Stimulated activated CD8-positive, alpha-beta memory T cell treated with anti-CD3 and anti-CD28 coated beads, Interleukin-15, amount 100 ng/mL, for 1 hour (primary cell): ENCODE measurements at places on chromosomes 6 and 20.

- no peak for DNase-seq
Observed at GRCh38 chr6:81727876-81728517, 24.5 kb downstream of the TENT5A start.

GRCh38 chr6:56570413-56571359, 72.0 kb downstream of the DST start:
- no peak for DNase-seq

GRCh38 chr20:6641012-6641411, 126.5 kb upstream of the BMP2 start:
- no peak for DNase-seq

DNA sequence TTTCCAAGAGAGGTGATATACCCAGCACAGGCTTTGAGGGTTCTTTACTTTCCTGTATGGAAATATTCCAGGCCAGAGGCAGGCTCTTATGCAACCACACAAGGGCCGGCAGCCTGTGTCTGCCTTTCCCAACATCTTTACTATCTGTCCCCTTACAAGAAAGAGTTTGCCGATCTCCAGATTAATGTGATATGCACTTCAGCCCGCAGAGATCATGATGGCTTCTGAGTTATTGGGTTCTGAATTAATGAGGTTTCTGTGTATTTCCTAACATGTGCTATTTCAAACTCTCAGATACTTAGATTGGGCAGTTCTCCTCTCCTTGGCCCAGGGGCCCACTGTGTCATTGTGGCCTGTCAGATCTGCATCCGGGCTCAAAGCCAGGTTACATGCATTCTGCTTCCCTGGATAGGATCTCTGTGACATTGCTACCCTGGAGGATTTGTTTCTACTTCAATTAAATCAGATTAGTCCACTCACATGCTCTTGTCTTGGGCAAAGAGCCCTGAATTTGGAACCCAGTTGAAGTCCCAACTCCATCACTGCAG, 56.6 kb downstream of the TGM2 start:
- DNase-seq, result no peak

GRCh38 chr20:48106428-48106827, 321.1 kb upstream of the SULF2 start:
- no peak for DNase-seq
